Thymus (tissue), 14 donors: ENCODE measurements at places on chromosomes 5 and 9. TPM values are rescaled to one million over a fixed set of nuclear protein-coding genes. Genes with fewer than 3 reads are reported as not detected.

GRCh38 chr9:38074441-38074961 lies 5.5 kb upstream of the SHB start:
- DNase-seq: no peak

DNA sequence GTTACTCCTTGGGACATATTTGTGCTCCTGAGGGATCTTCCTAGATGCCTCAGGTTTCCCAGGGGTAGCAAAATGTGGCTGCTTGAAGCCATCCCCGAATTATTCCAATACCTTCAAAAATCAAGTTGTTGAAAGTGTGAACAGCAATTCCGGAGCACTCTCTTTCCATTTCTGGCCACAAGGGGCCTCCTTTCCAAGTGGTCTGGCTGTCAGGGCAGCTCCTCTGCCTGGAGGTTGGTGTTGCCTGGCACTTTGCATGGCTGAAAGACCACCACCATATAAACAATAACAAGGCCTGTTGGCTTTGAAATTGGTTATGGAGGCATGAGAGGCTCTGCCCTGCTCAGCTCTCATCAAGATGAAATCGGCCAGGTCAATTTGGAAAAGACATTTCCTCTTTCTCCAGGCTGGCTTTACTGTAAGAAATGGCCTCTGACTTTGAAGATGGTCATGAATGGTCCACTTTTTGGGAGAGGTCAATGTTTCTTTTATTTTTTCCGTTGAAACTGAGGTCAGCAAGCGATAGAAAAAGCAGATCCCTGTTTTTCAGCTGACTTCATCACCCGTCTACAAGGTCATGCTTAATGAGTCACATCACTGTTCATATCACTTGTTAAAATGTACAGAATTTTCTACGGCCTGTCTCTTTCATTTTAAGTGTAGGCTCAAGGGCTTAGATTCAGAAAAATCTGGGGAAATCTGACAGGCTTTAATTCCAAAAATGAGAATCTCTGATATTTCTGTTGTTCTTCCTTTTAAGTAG lies 481.1 kb upstream of the ZNF608 start:
- no peak for DNase-seq

C9orf153 gene
- total RNA-seq: 0.19 TPM

GRCh38 chr5:124194282-124194681 lies 552.2 kb downstream of the ZNF608 start:
- no peak for DNase-seq

GRCh38 chr5:98774192-98775033 lies 950 bp downstream of the RGMB start:
- no peak for DNase-seq

GRCh38 chr9:97478301-97478981 lies 23.0 kb upstream of the TMOD1 start:
- DNase-seq: no peak

NR5A1 gene
- 0.52 TPM for total RNA-seq

SHC3 gene
- total RNA-seq: 0.05 TPM

PHPT1 gene
- 66.5 TPM for total RNA-seq

- no peak for DNase-seq
These were observed 3.7 kb upstream of the GPX3 start for GRCh38 chr5:151016700-151017099.

- no peak for DNase-seq
These were observed 9.5 kb downstream of the MTRR start for GRCh38 chr5:7878381-7878873.

DNA sequence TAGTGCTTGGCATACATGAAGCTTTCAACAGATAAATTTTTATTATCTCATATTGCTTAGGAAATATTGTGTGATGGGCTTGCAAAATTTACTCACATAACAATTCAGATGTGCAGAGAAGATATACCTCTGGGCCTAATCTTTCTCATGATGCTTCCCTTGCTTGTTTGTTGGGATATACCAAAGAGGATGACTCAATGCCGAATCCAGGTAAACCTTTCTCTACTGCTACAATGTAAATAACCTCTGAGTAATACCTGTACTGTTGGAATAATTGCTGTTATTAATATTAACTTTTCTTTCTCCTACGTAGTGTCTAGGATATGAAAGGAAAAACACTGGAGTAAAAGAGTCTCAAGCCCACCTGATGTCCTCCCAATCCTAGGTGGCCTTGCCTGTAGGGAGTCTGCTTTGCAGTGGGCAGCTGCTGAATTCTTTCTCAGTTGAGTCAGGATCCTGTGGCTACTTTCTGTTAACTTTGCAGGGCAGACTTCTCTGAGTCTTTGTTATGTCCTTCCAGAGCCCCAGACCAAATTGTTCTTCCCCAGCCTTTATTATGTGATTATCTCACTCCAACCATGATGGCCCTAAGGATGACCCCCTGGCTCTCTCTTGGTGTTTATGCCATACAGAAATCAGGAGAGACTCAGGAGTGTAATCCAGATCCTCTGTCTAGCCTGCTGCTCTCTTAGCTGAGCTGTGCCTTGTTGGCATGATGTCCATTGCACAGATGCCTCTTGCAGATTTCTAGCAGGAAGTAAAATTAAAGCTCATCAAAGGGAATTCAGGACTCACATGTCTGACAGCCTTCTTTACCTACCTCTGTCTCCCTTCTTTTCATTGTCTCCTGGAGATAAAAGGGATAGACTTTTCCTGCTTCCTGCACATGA lies 208.1 kb downstream of the SNX18 start:
- no peak for DNase-seq

DNA sequence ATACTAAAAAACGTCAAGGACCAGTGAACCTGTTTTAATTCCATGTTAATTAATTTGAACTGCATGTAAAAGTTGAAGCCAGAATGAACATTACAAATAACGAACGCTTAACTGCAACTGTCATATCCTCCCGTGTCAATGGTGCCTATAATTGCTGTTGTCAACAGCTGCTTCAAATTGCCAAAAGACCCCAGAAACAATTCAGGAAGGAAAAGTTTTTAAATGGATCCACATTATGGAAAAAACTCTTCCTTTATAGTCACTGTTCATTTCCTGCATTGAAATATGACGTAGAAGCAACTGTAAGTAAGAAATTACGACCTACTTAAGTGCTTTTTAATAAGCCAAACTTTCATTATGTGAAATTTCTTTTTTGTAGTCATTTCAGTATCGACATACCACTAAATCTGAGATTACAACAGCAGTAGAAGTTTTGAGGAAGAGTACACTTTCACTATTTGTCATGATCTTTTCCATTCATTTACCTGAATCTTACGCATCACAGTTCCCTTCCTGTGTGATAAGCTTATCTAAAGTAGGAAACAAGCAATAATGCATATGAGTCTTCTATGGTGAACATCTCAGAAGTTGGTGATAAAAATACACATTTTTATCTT lies 37.8 kb downstream of the MEF2C start:
- no peak for DNase-seq

DNA sequence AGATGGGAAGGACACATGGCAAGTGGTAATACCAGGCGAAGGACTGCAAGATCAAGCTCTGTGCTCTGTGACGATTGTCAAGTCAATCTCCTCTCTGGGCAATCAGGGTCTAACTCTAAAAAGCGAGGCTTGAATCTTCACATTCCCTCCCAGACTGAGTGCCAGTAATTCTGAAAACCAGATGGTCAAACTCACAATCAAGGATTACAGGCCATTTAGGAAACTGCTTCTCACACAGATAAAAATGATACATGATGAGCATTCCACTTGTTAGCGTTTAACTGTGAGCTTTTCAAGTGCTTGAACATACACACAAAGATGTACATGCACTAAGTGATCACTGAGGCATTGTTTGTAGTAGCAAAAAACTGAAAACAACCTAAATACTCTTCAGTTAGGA lies 210.1 kb downstream of the TRIM32 start:
- no peak for DNase-seq

HMCN2 gene
- total RNA-seq: 0.90 TPM

DNA sequence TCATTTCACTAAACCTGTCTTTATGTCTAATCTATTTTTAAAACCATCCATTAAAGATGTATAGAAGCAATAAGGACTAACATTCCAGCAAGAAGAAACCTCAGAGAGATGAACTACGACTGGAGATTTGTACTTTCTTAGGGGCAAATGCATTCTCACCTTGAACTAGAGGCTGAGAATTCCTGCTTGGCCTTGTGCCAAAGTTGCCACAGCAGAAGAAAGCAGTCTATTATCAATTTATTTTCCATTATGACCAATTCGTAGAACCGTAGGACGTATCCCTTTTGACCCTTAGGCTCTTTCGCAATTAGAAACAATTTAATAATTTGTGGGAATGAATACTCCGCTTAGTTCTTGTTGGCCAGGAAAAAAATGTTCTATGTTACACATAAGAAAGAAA lies 1647.4 kb upstream of the CDH9 start:
- no peak for DNase-seq
